ENCODE measurements at places on chromosomes 2 and 18.

- DNase-seq, result no peak
Observed at GRCh38 chr2:21693081-21693480, 569.3 kb downstream of the TDRD15 start.

DNA sequence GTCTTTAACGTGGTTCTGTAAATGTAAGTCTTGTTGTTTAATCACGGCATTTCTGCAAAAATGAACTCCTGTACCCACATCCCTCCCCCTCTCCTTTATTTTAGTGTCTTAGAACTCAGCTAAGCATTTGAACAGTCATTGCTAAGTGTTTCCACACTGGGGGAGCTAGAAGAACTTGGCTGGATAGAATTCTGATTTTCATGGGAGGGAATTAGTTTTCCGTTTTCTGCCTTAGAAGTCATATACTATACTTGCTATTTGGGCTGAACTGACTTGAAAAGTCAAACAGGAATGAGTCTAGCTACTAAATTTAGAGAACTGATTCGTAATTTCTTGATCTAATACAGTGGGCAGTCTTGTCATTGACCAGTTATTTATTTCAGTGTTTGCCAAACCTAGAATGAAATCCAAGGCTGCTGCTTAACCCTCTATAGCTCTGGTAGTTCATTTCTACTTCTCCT lies 61.1 kb downstream of the FMNL2 start:
- DNase-seq, result no peak

DNA sequence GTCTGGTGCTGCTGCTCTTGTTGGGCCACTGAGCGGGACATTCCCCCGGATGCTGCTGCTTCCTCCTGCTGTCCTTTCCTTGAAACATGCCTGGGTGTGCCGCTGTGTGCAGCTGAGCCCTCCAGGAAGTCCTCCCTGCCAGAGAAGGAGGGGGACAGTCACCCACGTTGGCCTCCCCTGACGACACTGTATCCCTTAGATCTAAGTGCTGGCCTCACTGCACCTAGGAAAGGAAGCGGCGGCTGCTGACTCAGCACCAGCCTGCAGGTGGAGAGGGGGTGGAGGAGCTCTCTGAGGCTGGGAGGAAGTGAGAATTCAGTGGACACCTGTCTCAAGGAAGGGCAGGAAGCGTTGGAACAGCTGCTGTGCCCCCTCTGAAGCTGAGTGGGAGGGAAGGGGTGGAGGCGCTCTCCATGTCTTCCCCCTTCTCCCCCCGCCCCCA lies 239.8 kb downstream of the HAUS1 start:
- peak; percentile 60 for DNase-seq

DNA sequence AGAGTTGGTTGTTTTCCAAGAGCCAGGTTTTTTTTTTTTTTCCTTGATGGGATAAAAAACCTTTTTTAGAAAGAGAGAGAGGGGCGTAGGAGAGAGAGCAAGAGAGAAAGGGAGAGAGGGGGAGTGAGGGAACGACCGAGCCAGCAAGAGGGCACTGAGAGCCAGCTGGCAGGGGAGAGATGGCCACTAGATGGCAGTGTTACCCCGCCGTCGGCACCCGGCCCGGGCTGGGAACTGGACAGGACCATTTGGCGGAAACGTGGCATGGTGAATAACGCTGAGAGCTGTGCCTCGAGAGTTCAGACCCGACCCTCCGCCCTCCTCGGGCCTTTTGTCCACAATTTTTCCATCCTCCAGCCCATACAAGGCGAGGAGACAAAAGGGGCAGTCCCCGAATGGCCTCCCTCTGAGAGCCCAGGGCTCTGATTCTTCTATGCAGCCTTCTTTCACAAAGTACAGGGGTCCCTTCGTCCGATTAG lies 286.7 kb upstream of the VRK2 start:
- peak; percentile 68 for DNase-seq

- no peak for DNase-seq
Observed at GRCh38 chr2:54321047-54321446, 65.0 kb upstream of the TSPYL6 start.

GRCh38 chr18:3546106-3546505 lies 96.1 kb downstream of the TGIF1 start:
- DNase-seq, result no peak

DNA sequence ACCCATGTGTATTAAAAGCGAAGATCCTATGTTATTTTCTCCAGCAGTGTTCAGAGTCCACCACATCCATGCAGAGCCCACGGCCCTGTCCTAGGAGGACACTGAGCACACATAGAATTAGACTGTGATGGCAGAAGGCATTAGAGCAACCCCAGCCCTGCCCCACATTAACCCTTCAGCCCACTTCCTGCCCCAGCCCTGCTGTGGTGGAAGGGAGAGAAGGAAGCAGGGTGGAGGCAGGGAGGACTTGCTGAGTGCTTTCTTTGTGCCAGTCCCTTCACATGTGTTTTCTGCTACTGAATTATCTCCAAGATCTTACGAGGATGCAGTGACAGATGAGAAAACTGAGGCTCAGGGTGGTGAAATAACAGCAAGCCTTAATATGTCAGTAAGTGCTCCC lies 339.0 kb downstream of the SMAD2 start:
- DNase-seq, result no peak

GRCh38 chr2:212173756-212174510 lies 364.7 kb downstream of the ERBB4 start:
- DNase-seq, result no peak

- DNase-seq, result no peak
Observed at GRCh38 chr2:231661422-231662027, 46.8 kb upstream of the PTMA start.

GRCh38 chr2:29295845-29296244 lies 180.6 kb downstream of the CLIP4 start:
- DNase-seq, result peak; percentile 9

- DNase-seq, result no peak
Observed at GRCh38 chr2:219027511-219028055, 13.7 kb downstream of the CFAP65 start.

GRCh38 chr2:138087751-138088593 lies 123.7 kb downstream of the HNMT start:
- no peak for DNase-seq

- DNase-seq, result no peak
Observed at GRCh38 chr2:203849010-203849409, 18.6 kb upstream of the CTLA4 start.

GRCh38 chr2:20172273-20173055 lies 52.5 kb downstream of the SDC1 start:
- no peak for DNase-seq

DNA sequence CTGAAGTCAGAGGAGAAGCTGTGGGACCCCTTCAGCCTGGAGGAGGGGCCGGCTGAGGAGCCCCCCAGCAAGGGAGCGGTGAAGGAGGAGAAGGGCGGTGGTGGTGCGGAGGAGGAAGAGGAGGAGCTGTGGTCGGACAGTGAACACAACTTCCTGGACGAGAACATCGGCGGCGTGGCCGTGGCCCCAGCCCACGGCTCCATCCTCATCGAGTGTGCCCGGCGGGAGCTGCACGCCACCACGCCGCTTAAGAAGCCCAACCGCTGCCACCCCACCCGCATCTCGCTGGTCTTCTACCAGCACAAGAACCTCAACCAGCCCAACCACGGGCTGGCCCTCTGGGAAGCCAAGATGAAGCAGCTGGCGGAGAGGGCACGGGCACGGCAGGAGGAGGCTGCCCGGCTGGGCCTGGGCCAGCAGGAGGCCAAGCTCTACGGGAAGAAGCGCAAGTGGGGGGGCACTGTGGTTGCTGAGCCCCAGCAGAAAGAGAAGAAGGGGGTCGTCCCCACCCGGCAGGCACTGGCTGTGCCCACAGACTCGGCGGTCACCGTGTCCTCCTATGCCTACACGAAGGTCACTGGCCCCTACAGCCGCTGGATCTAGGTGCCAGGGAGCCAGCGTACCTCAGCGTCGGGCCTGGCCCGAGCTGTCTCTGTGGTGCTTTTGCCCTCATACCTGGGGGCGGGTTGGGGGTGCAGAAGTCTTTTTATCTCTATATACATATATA lies 46.0 kb downstream of the BOLA3 start:
- no peak for DNase-seq

GRCh38 chr2:117776888-117777287 lies 37.6 kb upstream of the DDX18 start:
- DNase-seq, result no peak

DNA sequence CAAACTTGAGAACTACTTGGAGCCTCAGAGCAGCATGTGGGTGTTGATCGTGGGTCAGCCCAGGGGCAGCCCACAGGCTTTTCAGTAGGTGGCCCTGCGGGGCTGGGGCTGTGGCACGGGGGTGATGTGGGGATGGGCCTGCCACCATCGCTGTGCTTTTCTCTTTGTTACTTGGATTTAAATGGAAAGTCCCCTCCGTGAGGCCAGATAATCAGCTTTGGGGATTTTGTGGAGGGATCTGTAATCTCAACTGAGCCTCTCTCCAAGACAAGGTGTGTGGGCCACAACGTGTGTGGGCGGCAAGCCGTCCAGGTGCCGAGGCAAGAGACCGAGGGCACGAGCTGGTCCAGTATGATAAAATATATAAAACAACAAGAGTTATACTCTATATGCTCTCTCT lies 16.7 kb downstream of the COLEC11 start:
- no peak for DNase-seq

DNA sequence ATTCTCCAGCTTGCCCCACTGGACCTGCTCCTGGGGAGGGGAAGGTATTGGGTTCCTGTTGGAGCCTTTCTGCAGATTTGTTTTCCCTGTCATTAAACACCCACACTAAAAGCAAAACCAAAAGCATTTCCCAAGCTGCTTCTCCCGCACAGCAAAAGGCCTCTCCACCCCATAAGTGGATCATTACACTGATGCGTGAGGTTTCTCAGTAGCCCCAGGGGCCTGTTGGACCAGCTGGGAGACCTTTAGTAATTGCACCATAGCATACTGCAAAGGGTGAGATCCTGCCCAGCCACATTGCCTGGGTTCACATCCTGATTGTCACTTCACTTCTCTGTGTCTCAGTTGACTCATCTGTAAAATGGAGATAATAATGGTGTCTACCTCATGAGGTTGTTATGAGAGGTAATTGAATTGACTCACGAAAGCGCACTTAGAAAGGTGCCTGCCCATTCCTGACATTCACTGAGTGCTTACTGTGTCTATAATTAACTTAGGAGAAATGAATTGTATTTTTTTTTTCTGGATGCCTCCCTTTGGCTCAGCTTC lies 43.9 kb downstream of the TOGARAM2 start:
- no peak for DNase-seq

GRCh38 chr2:233339427-233339826 lies 14.9 kb upstream of the DGKD start:
- no peak for DNase-seq

GRCh38 chr2:144403933-144404332 lies 116.0 kb downstream of the ZEB2 start:
- no peak for DNase-seq

DNA sequence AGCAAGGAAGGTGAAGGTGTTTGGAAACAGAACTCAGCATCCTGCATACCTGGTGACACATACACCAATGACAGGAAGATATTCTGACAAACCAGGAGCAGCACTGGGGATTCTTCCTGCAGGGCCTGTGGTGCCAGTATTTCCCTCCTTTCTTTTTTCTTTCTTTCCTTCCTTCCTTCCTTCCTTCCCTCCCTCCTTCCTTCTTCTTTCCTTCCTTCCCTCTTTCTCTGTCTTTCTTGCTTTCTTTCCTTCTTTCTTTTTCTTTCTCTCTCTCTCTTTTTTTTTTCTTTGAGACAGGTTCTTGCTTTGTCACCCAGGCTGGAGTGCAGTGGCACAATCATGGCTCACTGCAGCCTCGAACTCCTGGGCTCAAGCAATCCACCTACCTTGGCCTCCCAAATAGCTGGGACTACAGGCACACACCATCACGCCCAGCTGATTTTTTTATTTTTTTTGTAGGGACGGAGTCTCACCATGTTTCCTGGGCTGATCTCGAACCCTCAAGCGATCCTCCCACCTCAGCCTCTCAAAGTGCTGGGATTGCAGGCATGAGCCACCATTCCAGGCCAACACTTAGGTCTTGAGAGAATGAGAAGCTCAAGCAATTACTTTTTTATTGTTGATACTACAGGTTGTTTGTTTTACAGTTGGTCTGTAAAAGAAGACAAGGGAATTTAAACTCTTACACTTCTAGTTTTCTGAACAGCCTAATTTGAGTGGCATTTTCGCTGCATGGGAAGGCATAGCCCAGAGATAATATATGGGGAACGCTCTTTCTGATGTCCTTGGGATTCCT lies 54.7 kb upstream of the GATA6 start:
- DNase-seq, result no peak

DNA sequence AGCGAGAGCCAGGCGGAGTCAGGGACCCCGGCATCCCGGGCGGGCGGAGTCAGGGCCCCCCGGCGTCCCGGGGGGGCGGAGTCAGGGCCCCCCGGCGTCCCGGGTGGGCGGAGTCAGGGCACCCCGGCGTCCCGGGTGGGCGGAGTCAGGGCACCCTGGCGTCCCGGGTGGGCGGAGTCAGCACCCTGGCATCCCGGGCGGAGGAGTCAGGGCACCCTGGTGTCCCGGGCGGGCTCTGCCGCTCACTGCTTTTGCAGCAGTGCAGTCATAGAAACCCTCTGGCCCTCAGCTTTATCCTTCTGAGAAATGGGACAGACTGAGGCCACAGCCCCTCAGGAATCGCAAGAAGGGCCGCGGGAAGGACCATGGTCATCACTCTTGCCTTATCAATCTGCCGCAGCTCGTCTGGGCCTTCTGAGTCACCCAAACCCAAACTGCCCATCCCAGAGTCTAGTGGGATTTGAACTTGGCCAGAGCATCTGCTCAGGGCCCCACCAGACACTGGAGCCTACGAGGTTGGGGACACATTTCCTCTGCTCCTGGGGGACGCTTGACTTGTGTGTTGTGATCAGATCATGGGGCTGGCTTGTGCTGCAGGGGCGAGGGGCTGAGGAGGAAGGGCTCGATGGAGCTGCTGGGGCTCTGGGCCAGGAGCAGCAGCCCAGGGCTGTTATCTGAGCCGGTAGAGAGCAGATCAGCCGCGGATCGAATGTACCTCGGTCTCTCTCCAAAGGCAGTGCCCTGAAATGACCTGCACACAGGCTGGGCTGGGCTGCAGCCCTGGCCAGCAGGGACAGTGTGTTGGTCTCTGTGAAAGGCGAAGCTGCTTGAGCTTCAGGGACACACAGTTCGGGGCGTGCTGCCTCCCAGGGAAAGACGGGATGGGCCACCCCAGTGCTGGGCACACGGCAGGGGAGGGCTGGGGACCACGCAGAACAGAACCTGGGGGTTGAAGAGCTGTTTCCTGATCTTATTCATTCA lies 290.1 kb upstream of the HDAC4 start:
- DNase-seq, result no peak

Measured in CD4-positive, alpha-beta T cell treated with Interleukin-10 for 1 hour (primary cell).